ENCODE measurements at places on chromosomes 2 and 18.
A peak's percentile ranks its signal among the peaks of the same experiment; 100 is the strongest.

- DNase-seq: no peak
Observed at GRCh38 chr18:59040770-59041148, 98.9 kb upstream of the SEC11C start.

DNA sequence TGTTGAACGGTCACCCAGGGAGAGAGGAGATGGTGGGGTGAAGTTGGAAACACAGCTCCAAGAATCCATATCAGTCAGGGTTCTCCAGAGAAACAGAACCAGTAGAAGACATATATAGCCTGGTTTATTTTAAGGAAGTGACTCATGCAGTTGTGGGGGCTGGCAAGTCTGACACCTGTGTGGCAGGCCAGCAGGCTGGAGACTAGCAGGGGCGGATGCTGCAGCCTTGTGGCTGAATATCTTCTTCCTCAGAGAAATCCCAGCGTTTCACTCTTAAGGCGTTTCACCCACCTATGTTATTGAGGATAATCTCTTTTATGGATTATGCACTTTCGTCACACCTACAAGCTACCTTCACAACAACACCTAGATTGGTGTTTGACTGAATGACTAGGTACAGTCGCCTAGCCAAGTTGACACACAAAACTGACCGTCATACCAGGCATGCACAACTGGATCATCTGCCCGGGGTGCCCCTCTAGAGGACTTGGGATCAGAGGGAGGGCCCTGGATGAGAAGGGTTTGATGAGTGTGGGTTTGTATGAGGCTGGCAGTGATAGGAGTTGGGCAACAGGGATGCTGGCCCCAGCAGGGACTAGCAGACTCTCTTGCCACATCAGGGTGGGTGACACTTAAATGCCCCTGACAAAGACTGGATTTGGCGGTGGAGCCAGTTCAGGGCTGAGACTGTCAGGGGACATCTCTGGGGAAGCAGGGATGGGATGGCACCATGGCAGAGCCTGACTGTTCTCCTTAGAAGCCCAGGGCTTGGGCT is 23.4 kb downstream of the MROH2A start:
- DNase-seq: no peak

DNA sequence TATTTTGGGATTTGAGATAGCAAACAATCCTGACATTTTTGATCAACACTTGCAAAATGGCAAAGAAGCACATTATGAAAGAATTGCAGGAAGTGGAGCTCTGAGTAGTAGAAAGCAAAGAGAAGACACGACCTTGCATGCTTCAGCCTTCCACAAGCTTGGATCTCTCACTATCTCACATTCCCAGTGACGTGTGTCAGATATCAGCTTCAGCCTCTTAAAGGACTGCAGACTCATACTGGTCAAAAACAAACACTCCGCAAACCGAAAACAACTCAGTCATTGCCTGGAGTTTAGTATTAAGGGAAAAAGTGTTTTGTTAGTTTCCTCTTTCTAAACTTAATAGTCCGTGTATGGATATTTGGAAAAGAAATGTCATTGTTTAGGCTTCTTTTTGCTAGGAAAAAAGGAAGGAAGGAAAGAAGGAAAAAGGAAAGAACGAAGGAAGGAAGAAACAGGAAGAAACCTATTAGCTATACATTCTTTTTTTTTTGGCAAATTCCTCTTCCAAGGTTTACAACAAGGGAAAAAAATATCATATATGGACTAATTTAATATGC is 32.6 kb upstream of the SLC40A1 start:
- peak; percentile 62 for DNase-seq

DNA sequence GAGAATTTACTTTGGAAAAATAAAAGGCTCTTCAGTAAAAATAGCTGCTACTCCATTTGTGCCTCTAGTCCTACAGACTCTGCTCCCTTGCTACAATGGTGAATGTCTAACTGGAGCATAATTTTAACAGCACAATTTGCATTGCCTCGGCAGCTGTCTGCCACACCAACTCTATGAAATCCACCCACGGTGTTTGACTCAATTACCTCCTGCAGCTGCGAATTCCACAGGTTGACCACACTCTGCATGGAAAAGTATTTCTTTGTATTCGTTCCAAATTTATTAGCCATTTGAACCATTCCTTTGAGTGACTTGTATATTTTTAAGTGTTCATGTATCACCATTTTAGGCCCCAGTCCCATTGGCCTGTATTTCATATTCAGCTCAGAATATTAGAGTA is 182.1 kb upstream of the CCDC68 start:
- no peak for DNase-seq

GRCh38 chr2:181326661-181327060 is 130.5 kb upstream of the ITGA4 start:
- no peak for DNase-seq

DNA sequence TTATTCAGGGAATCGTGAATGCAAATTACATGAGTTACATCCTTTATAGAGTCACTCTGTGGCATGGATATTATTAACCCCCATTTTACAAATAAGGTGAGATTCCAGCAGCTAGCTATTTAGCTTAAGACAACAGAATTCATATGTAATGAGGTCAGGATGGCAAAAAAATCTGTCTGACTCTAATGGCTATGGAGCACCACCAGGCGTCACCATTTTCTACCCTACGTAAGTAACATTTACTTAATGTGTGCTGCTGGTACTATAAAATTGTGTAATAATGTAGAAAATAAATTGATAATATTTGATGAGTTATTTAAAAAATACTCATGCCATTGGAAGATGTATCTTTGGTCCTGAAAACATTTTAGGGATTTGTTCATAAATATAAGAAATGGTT is 2040.1 kb upstream of the LRRTM1 start:
- DNase-seq: no peak

- DNase-seq: peak; percentile 62
Observed at GRCh38 chr2:68943581-68944568, 8.8 kb downstream of the GKN2 start.

- DNase-seq: no peak
Observed at GRCh38 chr2:102792568-102793208, 30.9 kb downstream of the TMEM182 start.

- DNase-seq: no peak
Observed at GRCh38 chr2:224875153-224875552, 159.0 kb upstream of the CCDC195 start.

DNA sequence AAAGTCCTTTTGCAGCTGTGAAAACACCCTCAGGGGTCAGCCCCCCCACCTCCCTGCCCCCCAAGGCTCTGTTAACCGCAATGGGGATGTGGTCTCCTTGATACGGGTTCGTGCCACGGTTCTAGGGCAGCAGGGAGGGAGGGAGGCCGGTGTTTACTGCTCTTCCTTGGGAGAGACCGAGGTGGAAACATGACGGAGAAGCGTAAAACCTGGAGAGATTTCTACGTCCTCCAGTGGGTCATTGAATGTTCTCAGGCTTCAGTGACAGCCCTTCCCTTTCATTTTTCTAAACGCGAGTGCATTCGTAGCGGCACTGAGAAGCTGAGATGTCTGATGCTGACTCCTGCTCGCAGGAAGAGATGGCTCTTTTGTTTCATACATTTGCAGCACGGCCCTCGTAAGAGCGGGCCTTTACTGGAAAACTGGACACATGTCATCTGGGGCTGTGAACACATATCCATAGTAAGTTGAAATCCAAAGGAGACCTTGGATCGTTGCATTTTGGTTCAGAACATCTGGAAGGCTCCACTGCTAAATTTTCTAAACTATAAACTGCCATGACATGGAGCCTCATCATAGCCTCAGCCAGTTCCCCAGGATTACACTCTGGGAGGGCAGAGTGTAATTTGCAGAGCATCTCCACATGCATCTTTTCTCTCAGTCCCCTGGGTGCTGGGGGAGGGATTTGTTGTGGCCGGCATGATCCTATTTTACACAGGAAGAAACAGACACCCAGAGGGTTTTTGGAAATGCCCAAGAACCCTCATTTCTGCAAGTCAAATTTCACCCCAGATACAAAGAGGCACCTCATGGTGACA is 40.6 kb upstream of the HDAC4 start:
- DNase-seq: no peak

- DNase-seq: no peak
Observed at GRCh38 chr18:2847317-2848246, 776 bp downstream of the EMILIN2 start.

- DNase-seq: no peak
Observed at GRCh38 chr2:100196786-100197494, 54.5 kb upstream of the AFF3 start.

- peak; percentile 55 for DNase-seq
Observed at GRCh38 chr2:236507393-236508085, 62.1 kb upstream of the ACKR3 start.

DNA sequence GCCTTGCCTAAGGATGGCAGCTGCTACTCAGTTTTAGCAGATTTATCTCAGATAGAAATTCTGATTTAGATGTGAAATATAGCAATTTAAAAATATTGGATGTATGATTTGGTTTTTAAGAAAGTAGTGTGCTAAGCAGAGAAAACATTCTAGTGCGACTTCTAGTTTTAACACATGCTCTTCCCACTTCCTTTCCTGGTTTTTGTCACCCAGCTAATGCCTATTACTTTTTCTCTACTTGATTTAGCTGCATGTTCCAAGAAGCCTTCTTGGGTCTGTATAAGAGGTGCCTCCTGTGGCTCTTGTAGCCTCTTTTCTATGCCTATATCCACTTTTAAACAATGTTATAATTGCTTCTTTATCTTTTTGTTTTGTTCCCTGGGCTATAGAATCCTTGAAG is 53.0 kb downstream of the GPD2 start:
- no peak for DNase-seq

DNA sequence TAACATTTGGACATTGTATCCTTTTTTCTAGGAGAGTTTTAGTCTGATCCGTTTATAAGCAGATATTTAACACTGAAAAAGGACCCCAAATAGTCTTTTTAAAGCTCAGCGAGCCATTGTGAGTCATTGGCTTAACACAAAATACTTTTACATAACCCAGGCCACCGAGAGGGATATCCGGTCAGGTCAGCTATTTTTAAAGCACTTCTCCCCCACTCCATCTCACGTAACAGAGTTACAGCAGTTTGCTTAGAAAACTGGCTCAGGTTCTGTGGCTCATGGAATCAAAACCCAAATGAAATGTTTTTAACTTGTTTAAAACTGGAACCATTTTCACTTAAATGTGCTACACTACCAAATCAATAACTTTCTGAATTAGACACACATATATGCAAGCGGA is 23.9 kb downstream of the COL4A3 start:
- DNase-seq: no peak

DNA sequence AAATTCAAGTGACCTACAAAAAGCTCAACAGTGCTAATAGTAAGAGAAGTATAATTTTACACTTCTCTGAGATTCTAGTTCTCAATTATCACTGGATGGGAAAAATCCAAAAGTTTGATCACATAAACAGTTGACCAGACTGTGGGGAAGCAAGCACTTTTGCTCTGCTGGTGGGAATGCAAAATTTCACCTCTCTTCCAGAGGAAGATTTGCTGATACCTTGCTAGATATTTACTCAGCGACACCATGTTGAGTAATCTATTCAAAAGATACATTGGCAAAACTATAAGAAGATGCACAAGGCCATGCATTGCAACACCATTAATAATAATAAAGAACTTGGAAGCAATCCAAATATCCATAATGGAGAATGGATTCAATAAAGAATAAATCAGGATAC is 204.4 kb downstream of the MREG start:
- no peak for DNase-seq

DNA sequence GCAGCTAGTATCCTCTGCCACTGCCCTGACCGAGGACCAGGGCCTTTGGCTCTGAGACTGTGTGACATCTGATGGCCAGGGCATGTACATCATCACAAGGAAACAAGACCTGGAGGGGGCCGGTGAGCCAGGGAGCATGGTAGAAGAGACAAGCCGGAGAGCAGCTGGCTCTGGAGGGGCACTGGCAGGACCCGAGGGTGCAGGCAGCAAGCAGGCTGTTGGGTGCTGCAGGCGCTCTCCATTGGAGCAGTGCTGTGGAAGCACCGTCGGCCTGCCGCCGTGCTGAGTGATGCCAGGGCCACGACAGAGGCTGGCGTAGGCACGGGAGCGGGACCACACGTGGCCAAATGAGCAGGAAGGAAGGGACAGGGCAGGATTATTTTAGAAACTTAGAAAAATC is 335.2 kb downstream of the GBX2 start:
- no peak for DNase-seq

DNA sequence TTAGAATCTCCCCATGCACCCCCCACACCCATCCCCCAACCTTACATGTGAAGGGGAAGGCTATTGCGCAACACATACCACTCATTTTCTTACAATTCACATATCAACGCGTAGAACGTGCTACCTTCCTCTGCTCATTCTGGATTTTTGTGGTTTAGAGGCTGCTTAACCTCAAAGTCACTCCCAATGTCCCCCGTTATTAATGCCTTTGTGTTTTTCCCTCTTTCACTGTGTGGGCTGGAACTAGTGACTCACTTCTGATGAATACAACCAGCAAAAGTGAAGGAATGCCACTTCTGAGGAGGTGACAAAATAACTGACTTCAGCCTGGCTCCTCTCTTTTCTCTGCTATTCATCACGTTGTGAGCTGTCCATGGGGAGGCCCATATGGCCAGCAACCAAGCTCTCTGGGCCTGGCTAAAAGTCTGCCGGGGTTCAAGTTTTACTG is 342.5 kb upstream of the NXPH2 start:
- DNase-seq: no peak

- no peak for DNase-seq
Observed at GRCh38 chr18:25233528-25234321, 118.2 kb downstream of the ZNF521 start.

DNA sequence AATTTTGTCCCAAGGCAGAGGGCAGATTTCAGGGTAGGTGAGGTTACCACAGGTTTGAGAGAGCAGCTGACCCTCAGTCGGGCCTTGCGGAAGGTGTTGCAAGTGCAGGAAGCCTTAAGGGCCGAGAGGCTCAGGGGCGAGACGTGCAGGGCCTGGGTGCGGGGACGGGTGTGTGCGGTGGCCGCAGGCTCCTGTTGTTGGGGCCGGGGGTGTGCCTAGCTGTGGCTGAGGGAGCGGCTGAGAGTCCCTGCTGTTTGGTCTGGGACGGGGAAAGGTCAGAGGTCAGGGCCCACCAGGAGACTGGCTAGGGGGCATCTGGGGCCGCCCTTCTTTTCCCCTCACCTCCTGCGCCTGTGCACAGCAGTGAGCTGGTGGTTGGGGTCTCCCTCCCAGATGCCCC is 52.5 kb downstream of the NTSR2 start:
- no peak for DNase-seq

DNA sequence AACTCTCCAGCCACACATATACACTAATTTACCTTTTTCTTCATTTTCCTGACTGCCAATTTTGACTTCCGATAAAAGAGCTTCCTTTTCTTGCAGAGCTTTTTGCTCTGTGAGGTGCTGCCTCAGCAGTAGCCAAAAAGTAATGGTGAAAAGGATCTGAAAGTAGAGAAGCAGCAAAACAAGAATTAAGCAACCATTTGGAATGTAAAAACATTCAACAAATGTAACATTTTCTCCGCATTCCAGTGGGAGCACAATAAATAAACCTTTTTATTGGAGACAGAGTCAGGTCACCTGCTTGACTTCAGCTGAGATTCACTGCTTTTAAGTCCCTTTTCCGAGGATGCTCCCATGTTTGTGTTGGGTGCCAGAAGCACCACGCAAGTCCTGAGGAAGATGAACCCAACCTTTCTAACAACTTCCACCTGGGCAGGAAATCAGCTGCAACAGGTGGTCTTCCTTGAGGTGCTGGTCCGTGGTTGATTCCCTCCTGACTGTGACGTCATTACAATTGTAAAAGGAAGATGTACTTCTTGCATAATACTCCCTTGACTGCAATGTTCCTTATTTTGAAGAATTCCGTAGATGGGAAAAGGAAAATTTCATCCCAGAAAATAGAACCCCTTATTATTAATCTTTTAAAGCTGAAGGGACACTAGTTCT is 265.5 kb downstream of the NAPG start:
- DNase-seq: no peak
